ENCODE measurements at places on chromosomes 5 and 9.
A peak's percentile ranks its signal among the peaks of the same experiment; 100 is the strongest.

DNA sequence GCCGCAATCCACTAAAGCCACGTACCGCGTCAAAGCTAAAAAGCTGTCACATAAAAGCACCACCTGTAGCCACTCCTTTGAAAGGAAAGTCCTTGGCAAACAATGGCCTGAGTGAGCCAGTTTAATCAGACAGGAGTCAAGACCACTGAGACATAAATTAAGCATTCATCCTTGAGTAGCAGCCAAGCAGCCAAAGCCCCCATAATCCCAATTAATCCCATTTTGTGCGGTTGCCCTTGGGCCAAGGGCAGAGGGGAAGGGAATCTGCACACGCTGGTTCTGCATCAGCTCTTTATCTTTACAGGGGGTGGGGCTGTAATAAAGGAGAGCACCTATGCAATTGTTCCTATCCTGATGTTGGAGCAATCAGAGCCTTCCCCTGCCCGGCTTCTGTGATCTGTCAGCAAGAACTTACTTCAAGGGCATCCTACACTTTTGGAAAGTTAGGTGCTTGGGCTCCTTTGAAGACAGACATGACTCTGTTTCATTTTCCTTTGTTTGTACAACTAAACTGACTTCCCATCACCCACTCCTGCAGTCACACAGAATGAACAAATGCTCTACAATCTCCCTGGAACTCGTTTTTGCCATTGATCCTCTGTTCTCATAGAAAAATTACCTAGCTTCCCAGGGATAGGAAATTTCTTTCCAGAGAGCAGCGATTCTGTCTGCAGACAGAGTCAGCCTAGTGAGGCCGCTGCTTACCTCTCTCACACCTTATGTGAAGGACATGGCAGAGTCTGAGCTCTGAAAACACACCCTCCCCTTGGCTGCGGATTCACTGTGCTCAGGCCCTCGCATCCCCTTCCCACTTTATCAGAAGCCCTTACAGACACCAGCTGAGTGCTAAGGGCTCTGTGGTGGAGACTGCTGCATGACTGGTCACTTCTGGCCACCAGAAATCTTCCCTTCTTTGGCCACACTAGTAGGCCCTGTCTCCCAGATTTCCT lies 116.2 kb upstream of the TBCA start:
- no peak for DNase-seq

DNA sequence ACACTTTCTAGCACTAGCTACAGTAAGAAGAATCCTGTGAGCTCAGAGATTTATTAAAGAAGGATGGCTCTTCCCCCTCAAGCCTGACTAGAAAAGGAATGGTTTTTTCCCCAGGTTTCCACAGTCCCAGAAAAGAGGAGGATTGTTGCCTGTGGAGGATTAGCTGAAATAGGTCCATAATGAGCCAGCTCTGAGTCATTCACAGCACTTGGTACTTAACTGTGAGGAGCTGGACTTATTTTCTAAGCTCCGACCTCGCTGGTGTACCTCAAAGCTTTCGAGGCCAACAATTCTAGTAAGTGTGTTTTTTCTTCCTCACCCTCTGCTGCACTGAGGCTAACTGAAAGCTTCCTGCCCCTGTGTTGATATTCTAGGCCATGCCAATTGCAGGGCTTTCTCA lies 222.5 kb upstream of the IL12B start:
- peak; percentile 32 for DNase-seq

DNA sequence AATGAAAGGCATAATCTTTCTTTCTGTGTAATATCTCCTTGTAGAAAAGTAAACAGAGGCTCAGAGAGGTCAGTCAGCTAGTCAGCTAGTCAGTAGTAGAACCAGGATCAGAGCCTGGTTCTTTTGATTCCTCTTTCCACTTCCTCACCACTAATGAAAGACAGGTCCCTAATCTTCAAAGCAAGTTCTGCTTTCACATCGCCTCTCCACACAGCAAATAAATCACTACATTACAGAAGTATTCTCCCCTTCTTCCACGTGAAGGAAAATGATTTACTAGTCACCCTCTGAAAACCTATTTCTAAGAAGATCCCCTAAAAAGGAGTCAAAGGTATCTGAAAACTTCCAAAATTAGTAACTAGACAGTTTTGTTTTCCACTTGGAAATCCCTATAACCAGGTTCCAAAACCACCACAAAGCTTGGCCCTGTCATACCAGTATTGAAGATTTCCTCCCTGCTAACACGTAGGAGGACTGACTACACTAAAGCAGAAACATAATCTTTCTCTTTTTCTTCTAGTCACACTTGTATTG lies 140.5 kb upstream of the TARS1 start:
- no peak for DNase-seq

GRCh38 chr5:34475249-34475966 lies 180.7 kb upstream of the RAI14 start:
- no peak for DNase-seq

DNA sequence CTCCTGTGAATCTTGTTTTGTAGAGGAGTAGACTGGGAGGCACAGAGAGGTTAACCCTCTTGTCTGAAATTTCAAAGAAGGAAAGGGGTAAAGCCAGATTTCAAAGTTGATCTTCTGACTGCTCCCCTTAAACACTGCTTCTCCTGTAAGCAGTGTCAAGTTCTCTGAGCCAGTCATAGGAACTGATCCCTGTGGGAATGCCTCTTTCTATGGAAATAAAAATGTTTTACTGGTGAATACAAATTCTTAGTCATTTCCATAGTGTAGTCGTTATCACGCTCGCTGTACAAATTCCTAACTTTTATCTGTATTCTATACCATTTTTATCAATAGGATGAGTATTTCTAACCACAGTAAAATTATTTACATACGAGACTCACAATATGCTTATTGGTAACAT lies 66.3 kb upstream of the PRRC1 start:
- DNase-seq: no peak

DNA sequence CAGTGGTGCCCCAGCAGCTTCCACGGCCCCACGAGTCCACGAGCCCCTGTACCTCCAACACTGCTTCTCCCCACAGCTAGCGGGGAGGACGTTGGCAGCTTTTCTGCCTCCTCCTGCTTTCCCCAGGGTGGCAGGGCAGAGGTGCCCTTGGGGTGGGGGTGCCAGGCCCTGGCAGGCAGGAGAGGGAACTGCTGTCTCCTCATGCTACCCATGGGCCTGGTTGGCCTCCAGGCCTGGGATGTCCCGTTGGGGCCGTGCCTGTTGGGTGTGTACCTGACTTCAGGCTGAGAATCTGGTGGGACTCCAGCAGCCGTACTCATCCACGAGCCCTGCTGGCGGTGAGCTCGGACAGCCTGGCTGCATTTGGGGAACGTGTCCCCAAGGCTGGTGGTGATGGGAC lies 27.3 kb downstream of the RXRA start:
- no peak for DNase-seq

DNA sequence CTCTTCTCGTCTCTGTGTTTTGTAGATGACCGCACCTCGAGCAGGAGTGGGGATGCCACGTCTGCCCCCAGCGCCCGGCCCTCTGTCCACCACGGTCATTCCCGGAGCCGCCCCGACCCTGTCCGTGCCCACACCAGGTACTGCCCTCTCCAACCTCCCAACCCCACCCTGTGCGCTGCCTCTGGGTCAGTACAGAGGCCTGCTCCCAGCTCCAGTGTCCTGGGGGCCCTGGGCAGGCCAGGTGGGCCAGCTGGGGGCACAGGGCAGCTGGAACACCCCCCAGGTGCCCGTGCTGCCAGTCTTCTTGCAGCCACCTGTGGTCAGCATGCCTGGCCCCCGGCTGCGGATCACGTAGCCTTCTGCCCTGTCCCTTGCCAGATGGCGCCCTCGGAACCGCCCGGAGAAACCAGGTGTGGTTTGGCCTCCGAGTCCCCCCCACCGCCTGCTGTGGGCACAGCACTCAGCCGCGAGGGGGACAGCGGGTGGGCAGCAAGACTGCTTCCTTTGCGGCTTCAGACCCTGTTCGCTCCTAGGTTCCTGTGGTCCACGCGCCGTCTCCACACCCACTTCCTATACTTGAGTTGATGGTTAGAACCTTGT lies 133.7 kb downstream of the WNK2 start:
- DNase-seq: no peak

- no peak for DNase-seq
These were observed 22.9 kb downstream of the HAVCR2 start for GRCh38 chr5:157085930-157086329.

GRCh38 chr9:20023210-20023905 lies 234.5 kb upstream of the SLC24A2 start:
- DNase-seq: no peak

DNA sequence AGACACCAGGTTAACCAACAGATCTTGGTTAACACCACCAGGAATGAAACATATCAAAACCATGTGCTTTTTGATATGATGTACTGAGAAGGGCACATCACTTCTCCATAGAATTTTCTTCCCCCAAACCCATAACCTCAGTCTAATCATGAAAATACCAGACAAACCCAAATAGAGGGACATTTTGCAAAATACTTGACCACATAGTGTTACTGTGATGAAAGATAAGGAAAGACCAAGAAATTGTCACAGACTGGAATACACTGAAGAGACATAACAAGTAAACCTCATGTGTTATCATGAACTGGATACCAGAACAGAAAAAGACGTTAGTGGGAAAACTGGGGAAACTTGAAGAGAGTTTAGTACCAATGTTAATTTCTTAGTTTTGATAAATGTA lies 74.9 kb upstream of the VCAN start:
- DNase-seq: no peak

- no peak for DNase-seq
These were observed 31.6 kb downstream of the CSNK1A1 start for GRCh38 chr5:149519601-149520000.

GRCh38 chr5:39519566-39520231 lies 94.9 kb upstream of the DAB2 start:
- DNase-seq: peak; percentile 82

GRCh38 chr5:80754900-80755299 lies 100.1 kb upstream of the DHFR start:
- no peak for DNase-seq

All from fibroblast of skin of left quadriceps (primary cell).